Astrocyte of the cerebellum (primary cell): ENCODE measurements at places on chromosomes 2 and 18.

- DNase-seq: peak; percentile 13
Observed at GRCh38 chr2:180077295-180077906, 70.3 kb upstream of the CWC22 start.

- DNase-seq: no peak
Observed at GRCh38 chr2:233354971-233355574, 779 bp downstream of the DGKD start.

- DNase-seq: peak; percentile 18
Observed at GRCh38 chr2:75142081-75142480, 57.2 kb downstream of the TACR1 start.

- DNase-seq: peak; percentile 9
Observed at GRCh38 chr2:232653441-232653840, 20.0 kb downstream of the EFHD1 start.

DNA sequence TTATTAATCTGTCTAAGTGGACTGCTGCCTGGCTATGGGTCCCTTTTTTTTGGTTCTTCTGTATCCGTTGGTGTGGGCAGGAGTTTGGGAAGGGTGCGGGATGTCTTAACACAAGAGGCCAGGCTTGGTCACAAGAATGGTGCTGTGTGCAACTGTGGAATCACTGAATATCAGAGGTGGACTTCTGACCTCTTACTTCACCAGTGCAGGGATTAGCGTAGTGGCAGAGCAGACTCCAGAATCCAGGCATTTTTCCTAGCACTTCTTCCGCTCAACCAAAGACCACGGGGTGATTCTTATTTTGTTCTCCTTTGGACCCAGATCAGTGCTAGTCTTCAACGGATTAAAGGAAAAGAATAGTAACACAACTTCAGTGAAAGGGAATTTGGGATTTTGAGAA, 254.3 kb upstream of the TNP1 start:
- no peak for DNase-seq

DNA sequence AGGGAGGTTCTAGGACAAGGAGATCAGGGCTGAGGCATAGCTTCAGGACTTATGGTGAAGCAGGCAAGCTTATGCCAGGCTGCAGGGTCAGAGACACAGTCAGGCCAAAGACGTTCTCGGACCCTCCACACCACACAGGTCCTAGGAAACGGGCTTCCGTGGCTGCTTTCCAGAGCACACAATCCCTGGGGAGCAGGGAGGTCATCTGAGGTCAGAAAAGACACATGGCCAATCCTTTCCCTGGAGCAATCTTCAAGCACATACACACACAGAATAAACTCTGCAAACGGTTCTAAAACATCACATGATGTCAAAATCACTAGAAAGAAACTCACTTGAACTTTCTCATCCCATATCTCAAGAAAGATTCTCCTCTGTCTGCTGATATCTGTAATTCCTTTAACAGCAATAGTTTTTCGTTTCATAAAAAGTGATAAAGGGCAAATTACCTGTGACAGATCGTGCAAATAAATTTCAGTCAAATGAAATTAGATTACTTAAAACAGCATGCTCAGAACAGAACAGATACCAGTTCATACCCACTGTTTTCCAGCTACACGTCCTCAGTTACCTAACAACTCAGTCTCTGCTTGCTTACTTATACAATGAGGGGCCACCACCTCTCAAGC, 63.9 kb downstream of the MBOAT2 start:
- DNase-seq: no peak

- DNase-seq: no peak
Observed at GRCh38 chr18:21484851-21485636, 115.5 kb downstream of the ESCO1 start.

DNA sequence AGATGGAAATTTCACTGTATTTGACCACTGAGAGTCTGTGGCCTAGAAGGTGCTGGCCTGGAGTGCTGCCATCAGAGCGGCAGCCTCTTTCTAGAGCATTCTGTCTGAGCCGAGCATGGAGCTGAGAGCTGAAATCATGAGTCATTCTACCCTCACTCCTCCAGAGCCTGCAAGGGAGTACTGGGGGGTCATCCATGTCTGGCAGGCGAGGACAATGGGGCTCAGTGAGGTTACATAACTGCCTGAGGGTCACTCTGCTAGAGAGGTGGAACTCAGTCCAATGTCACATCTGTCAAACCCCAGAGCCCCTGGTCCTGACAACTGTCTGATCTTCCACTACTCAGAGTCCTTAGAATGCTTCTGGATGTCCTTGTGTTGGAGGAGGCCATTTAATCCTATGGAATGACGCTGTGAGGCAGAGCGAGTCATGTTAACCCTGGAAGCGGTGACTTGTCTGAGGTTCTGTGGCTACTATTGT, 65.3 kb downstream of the HAUS1 start:
- DNase-seq: peak; percentile 53

DNA sequence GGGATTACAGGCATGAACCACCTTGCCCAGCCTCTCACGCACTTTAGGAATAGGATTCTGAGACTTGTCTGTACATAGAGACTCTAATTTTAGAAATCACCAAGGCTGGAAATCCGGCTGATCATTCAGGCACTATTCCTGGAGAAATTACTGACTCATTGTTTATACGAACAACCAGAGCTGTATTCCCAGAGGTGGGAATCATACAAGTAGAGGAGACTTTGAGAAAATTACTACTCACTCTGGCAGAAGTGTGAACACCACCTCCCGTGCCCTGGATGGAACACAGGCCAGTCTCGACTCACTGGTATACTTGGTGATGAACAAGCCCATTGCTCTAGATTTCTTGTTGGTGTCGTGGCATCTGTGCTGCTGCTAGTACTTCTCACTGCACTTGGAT, 5.8 kb upstream of the ADNP2 start:
- no peak for DNase-seq

DNA sequence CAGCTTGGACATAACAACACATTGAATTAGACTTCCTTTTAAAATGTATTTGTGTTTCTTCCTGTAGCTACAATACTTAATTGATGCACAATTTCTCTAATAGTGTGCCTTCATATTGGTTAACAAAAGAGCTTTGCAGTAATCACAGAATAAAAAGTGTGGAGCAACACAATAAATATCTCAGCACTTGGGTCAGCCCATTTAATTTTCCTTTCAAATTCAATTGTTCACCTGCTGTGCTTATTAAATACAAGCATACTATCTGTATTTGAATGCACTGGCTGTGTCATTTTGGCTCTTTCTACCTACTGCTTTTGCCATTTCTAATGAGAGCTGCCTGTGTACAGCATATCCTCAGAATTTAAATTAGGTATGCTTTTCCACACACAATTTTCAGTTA, 1641.3 kb upstream of the SLC39A10 start:
- DNase-seq: no peak

DNA sequence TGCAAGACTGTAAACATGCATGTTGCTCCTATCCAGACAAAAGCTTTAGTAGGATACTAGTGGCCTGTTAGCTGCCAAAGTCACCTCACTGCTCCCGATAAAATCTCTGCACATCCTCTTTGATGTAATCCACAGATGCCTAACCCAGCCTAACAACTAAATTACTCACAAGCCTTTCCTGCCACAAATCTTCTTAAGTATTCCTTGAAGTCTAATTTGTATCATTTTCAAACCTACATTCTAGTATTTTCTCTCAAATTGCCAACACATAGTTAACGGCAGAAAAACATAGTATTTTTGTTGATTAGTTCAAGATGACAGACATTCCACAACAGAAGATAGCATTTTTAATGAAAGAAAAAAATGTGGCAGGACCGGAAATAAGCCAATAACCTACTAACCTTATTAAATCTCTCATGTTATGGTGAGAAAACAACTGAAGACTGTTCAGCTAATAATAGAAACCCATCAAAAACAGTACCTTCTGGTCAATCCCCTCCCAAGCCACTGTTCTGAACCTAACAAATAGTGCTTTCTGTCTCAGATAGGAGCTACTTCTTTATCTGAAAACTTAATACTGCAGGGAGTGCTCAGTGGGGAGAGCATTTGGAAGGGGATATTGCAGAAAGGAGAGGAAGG, at the start of gene MPP4:
Gene MPP4 (minus strand): TSS at position 57 of the 639 bp plus-strand sequence. CDS start 4,690 bp downstream, outside the sequence.
- no peak for DNase-seq

GRCh38 chr2:96698221-96698861, 41.5 kb downstream of the LMAN2L start:
- no peak for DNase-seq

DNA sequence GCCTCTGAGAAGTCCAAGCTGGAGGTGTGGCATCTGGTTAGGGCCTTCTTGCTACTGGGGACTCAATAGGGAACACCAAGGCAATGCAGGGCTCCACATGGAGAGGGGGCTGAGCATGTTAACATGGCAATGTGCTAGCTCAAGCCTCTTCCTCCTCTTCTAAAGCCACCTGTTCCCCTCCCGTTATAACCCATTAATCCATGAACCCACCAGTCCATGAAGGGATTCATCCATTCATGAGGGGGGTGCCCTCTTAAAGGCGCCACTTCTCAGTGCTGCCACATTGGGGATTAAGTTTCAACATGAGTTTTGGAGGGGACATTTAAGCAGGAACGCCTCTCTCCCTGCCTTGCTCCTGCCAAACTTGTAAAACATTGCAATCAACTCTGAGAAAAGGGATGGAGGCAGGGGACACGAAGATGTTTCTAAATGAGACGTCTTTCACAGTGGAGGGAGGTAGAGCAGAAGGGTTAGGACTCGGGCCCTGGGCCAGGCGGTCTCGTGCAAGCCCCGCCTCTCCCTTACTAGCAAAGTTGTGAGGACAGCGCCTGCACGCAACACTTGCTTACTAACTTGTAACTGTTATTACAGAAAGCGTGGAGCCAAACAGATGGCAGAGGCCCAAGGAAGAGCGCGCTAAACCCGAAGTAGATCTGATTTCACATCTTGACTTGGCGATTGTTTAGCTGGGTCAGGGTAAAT, 118.2 kb upstream of the ZNF516 start:
- DNase-seq: no peak

DNA sequence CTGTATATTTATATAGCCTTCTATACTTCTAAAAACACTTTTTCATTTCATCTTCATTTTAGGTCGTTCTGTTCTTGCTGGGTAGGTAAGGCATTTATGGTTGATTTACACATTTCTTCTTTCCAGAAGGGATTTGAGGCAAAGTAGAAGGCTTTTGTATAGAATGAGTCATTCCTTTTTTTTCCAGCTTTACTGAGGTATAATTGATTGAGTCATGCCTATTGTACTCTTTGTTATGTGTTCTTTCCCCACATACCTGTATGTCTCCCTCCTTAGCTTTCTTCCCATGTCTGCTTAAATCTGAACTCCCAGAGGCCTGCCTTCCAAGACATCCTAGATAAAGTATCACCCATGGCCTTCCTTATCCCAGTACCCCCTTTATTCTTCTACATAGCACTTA, 4.8 kb upstream of the CDC42EP3 start:
- peak; percentile 54 for DNase-seq

- no peak for DNase-seq
Observed at GRCh38 chr2:149606251-149606811, 18.8 kb upstream of the MMADHC start.

DNA sequence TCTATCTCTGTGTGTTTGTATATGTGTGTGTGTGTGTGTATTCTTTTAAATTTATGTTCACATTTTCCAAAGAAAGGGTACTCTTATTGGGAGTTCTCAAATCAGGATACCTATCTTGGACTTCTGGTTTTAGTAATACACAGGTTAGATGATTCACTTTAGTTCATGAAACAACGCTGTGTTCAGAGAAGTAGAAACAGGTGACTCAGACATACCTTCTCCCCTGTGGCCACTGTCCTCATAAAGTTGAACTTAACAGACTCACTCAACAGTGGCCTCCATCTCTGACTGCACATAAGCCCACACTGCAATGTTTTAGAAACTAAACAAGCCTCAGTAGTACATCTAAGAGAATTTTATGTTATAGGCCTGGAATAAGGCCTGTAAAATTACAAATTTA, 566.6 kb upstream of the VRK2 start:
- DNase-seq: no peak

GRCh38 chr18:55427951-55428350, 160.0 kb downstream of the TCF4 start:
- DNase-seq: no peak

DNA sequence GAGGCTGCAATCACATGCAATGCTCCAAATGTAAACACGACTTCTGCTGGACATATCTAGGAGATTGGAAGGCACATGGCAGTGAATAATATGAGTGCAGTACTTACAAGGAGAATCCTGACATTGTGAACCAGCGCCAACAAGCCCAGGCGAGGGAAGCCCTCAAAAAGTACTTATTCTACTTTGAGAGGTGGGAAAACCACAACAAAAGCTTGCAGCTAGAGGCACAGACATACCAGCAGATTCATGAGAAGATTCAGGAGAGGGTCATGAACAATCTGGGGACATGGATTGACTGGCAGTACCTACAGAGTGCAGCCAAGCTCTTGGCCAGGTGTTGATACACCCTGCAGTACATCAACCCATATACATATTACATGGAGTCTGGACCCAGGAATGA, 475.7 kb upstream of the CDH2 start:
- no peak for DNase-seq

GRCh38 chr2:139214801-139215200, 434.6 kb upstream of the NXPH2 start:
- DNase-seq: no peak

DNA sequence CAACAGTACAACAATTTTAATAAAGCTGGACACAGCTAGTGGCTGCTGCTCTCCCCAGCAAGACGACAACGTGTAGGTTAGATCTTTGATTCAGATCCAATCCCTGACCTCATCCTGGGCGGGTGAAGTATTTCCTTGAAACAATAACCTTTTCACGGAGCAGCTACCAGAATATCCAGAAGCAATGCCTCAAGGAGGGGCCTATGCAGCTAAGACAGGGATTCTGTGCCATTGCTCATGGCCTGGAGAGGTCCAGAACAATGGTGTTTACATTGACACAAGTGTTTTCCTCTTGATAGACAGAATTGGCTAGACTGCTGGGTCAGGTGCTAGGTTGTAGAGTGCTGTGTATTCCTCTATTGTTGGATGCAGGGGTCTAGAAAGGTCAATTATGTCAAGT, 520.1 kb downstream of the BCL11A start:
- no peak for DNase-seq

GRCh38 chr2:144448389-144449027, 71.4 kb downstream of the ZEB2 start:
- no peak for DNase-seq

DNA sequence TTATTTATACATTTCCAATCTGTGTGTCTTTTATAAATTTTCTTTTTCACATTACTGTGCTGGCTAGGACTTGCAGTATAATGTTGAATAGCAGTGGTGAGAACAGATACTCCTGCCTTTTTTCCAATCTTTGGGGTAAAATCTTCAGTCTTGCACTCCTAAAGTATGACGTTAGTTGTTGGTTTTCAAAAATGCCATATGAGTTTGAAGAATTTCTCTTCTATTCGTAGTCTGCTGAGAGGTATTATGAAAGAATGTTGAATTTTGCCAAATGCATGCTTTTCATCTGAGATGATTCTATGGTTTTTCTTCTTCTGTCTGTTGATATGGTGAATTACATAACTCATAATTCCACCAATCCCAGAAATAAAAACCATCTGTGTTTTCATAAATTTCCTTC, 335.3 kb upstream of the CHST9 start:
- no peak for DNase-seq

GRCh38 chr18:62343316-62343715, 18.2 kb downstream of the TNFRSF11A start:
- DNase-seq: no peak

GRCh38 chr18:73352546-73352945, 484.8 kb upstream of the NETO1 start:
- no peak for DNase-seq
